Natural killer cell (primary cell): ENCODE measurements at places on chromosomes 3 and 15.

DNA sequence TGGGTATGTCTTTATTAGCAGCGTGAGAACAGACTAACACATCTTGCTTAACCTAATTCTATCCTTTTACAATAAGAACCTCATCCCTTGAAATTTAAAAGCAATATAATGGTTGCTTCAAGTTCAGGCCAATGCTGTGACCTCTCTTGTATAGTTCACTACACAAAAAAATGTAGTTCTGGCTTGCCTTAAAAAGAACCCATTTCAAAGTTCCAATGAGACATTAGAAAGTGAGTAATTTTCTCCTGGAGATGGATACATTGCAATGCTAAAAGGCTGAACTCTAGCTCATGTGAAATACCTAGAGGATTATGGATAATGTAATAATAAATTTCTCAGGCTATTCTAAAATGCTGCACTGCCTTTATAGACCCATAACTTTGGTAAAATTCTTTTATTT, 47.8 kb downstream of the ATP13A4 start:
- DNase-seq, result no peak

DNA sequence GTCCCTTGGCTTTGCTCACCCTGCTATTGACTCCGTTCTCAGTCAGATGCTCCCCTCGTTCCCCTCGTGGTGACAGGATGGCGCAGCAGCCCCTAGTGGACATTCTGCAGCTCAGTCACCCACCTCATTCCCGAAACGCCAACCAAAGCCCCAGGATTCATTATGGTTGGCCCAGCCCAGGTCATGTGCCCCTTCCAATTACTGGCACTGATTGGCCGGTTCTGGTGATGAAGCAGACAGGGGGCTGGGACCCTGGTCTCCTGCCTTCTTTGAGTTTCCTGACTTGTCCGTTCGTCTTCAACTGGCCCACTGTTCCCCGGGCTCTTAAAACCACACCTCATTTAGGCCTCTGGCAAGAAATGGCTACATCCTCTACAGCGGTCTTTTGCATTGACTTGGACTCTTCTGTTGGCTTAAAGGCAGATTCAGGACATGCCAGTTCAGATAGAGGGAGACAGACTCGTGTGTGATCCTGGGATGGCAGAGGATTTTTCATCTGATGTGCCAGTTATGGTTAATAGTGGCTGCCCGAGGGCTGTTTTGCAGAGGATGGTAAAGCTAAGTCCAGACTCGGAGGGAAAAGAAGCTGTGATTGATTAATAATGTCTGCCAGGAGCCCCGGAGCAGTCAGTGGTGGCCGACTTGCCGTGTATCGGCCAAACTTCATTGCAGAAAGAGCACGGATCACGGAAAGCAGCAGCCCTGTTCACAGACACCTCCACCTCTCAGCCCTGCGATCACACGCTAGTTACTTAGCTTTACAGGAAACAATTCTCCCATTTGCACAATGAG, 37.8 kb downstream of the LSM3 start:
- DNase-seq, result peak; percentile 47

GRCh38 chr15:27826411-27826810, 272.7 kb downstream of the OCA2 start:
- no peak for DNase-seq

DNA sequence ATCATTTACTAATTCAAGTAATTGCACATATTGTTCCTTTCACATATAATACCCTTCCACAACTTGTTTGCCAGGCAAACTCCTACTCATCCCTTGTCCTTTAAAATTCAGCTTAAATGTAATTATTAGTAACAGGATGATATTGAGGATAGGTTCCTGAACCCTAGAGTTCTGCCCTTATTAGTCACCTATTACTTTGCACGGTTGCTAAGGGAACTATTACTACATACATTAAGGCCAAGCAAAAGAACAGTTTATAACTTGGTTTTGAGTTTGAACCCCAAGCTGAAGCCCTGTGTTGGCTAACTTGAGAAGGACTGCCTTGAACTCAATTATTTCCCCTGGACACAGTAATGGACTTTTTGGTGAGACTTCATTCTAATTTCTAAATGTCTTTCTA, 529.7 kb downstream of the IGSF11 start:
- no peak for DNase-seq

DNA sequence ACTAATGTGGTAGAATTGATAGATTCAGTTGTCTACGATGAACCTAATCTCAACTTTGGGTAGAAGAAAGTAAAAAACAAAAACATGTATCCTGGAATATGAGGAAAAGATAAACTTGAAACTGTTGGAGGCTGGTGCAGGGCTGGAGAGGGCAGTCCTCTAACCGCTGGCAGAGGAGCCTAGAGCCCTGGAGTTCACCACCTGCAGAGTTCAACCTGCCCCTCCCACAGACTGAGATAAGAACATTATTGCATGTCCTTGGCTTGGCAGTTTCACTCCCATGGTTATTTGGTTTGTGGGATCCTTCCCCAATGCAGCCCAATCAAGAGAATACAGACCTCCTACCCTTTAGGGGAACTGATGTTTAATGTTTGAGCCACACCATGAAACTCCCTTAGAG, 53.2 kb upstream of the GATM start:
- no peak for DNase-seq

- no peak for DNase-seq
Observed at GRCh38 chr3:60803216-60804173, 447.8 kb downstream of the FHIT start.
